ENCODE measurements at places on chromosomes 11 and 22. TPM values are rescaled to one million over a fixed set of nuclear protein-coding genes. Genes with fewer than 3 reads are reported as not detected.

GRCh38 chr11:8283465-8284230 is 20.0 kb upstream of the LMO1 start:
- DNase-seq, result no peak

RPL27A gene
- 762 TPM for total RNA-seq

DNA sequence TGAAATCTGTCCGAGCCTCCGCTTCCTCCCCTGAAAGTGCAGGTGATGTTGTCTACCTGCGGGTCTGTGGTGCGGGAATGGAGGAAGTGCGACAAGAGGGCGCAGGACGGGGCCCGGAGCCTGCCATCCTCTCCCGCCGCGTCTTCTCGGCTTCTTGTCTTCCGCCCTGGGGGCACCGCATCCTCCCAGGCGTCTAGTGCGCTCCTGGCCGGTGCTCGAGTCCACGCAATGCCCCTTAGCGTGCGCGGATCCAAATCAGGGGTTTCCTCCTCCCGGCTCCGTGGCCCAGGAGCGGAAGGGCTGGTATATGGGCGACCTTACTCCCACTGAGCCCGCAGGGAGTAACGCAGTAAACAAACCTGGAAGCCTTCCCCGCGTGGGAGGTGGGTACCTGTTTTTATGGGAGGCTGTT is 405 bp downstream of the SFI1 start:
- peak; percentile 23 for DNase-seq

GRCh38 chr11:23359297-23359696 is 499.0 kb upstream of the CCDC179 start:
- no peak for DNase-seq

DNA sequence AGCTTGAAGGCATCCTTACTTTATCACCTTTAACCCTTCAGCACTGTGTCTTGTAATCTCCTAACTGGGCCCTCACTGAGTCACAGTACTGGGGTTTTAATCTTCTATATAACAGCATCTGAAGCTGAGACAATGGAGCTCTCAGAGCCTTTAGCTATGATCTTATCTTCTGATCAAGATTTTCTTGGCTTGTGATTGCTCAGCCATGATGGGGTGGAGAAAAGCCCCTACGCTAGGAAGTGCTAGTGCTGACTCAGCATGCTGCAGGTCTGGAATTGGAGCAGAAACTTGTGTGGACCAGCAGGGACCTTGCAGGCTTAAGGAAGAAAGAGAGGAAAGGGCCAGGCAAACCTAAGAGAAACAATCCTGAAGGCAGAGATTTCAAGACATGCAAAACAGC is 71.7 kb upstream of the EED start:
- no peak for DNase-seq

ANGPTL5 gene
- total RNA-seq, result 0.62 TPM

GRCh38 chr11:19433367-19433766 is 192.6 kb upstream of the E2F8 start:
- DNase-seq, result no peak

CALCA gene
- not detected for total RNA-seq

GRCh38 chr11:12246147-12246546 is 131.2 kb upstream of the PARVA start:
- DNase-seq, result no peak

- DNase-seq, result peak; percentile 62
Observed at GRCh38 chr11:46889689-46890475, 28.5 kb downstream of the LRP4 start.

DNA sequence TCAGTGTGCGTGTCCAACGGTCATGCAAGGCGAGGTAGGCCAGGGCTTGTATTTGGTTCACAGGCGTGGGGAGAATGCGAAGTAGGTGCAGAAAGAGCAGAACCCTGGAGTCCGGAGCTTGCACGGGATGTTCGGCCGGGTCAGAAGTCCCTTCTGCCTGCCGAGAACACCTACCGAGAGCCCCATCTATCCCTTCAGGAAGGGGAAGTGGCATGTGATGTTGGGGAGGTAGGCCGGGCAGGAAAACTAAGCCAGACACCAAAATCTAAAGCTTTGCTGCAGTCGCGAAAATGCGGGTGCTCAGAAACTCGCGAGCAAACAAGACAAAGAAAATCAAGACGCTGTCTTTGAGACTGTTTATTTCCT is 435 bp upstream of the TAF6L start:
- DNase-seq, result peak; percentile 51

DNA sequence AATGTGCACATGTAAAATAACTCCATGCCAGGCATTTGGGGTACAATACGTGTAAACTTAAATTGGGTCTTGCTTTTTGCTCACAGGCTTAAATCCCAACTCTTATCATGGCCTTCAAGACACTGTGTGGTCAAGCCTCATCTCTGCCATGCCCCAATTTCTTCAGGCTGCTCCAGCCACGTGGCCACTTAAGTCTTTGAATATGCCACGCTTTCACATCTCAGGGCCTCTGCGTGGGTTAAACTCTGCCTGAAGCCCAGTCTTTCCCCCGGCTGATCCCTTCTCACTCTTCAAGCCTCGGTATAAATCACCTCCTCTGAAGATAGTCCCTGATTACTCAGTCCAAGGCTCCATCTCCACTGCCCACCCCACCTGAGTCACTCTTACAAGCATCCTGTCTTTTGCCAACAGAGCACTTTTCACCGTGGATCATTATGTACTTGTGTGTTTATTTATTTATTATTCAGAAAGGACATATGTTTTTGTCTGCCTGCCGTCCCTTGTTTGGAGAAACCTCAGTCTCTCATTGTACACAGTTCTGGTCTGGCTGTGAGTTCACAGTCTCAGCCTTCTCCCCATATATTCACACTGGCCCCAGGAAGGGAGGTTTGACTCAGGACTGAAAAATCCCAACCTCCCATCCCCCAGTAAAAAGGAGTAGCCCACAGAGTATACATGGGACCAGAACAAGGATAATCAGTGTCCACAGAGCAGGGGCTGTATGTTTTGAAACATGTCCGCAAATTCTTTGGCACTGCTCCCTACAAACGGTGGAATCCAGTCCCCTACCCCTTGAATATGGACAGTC is 344.7 kb downstream of the MN1 start:
- no peak for DNase-seq

DNA sequence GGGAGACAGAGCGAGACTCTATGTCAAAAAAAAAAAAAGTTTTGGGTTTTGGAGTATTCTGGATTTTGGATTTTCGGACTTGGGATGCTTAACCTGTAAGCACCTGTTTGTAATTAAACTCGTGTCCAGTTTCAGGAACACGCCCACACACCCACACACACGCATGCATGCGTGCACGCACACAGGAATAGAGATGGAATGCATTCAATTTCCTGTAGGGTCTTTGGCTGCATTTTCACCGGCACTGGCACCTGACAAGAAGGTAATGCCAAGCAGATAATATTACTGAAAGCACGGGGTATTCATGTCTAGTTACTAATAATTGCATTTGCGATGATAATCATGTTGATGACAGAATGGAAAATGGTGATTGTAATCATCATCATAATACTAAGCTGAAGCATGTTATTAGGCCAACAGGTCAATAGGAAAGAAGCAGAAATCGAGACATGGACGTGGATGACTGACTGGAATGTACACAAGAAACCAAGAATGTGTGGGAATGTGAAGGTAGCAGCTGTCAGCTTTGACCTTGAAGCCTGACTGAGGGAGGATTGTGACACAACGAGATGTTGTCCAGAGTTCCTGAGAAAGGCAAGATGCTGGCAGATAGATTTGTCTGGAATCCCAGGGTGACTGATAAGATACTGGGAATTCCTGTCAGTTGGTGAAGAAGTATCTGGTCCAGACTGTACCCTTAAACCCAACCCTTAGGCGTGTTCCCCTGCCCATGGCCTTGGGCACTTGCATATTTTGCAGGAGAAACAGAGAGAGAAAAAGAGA is 108.6 kb downstream of the SYN3 start:
- DNase-seq, result no peak

GRCh38 chr11:102836290-102836875 is 7.0 kb downstream of the MMP3 start:
- no peak for DNase-seq

- no peak for DNase-seq
Observed at GRCh38 chr22:49215840-49216239, 611.8 kb downstream of the BRD1 start.

SOX10 gene
- 1.9 TPM for total RNA-seq

DNA sequence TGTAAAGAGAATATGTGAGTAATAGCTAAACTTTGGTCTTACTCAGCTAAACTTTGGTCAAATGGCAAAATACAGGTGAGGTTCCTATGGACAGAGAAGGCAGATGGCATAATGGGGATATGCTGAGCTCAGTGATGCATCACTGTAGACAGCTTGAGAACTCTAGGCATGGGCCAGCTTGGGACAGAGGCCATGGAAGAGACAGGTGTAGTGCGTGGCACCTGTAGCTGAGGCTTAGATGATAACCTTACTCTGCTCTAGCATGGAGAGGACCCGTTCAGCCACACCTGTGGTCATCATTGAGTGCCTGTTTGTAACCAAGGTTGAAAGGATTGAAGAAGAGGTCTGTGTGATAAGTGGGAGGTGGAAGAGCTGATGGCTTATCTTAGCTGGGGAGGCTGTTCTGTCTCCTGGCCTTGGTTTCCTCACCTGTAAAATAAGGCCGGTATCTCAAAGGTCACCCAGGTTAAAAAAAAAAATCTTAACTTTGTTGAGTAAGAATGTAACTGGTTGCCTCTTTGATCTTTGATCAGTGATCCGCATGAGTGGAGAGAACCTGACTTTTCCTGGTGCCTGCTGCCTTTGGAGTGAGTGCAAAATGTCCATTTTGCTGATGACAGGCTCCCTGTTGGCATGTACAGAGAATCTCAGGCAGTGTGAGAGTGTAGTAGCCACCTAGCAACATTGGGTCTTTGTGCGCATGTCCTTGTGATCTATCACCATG is 48.6 kb downstream of the ZNRF3 start:
- DNase-seq, result no peak

DNA sequence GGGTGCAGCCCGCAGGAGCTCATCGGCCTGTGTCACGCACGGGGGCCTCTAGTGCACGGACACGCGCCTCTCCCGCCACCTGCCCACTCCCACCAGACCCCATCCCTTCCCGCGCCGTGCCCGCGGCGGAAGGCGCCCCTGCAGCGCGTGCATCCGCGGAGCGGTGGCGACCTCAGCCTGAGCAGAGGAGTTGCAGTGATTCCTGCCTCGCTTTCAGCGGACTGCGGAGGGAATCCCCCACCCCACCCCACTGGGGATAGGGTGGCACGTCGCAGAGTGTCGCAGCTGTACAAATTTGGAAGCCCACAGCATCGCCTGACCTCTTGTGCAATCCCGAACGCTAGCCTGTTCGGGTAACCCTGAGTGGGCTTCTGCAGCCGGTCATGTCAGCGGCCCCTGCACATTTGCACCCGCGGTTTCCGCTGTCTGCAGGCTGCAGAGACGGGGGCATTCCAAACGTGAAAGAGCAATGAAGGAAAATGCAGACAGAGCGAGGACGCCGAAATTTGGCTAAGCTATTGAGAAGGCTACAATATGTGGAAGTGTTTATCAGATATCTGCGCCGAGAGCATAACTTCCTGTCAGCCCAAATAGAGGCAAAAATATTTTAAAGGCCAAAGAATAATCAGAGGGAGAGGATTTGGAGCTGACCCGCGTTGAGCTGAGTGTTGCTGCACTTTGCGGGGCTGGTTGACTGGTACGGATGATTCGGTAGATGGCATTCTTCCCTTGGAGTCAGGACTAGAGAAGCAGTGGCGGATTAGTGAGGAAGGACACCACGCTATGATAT is 617 bp upstream of the ARHGAP20 start:
- peak; percentile 67 for DNase-seq

CECR2 gene
- 4.4 TPM for total RNA-seq

- peak; percentile 45 for DNase-seq
Observed at GRCh38 chr11:70661761-70662501, 263.6 kb downstream of the CTTN start.

JAML gene
- 1.2 TPM for total RNA-seq

DNA sequence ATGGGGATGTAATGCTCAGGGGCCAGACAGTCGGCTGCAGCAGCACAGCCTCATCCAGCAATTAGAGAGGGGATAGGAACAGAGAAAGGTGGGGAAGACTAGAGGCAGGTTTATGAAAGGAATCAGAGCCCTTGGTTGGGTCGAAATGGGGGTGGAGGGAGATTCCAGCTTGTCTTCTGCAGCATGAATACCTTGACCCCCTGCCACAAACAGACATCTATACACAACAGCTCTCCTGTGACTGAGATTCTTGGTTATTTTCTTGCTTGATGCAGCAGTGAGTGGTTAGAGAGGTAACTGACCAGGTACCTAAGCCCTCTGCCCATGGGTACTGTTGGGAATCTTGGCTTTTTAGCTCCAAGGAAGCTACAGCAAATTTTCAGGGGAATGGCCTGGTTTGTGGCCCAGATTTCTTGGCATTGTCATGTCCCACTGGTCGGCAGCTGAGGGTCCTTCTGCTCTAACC is at the start of gene TRIM49D1:
Gene TRIM49D1 (minus strand): TSS at position 51 of the 466 bp plus-strand sequence. CDS start 4,535 bp downstream, outside the sequence.
- no peak for DNase-seq

- no peak for DNase-seq
Observed at GRCh38 chr11:17596310-17596669, 49.2 kb downstream of the OTOG start.

CHADL gene
- 2.8 TPM for total RNA-seq

- DNase-seq, result no peak
Observed at GRCh38 chr22:19477321-19478044, 1.5 kb downstream of the UFD1 start.

GRCh38 chr22:42754658-42755057 is 34.0 kb upstream of the A4GALT start:
- no peak for DNase-seq

KRTAP5-8 gene
- total RNA-seq, result 0.31 TPM

- no peak for DNase-seq
Observed at GRCh38 chr11:19853016-19853415, 140.4 kb downstream of the NAV2 start.

PGGHG gene
- total RNA-seq, result 1.4 TPM

SYT7 gene
- 15.1 TPM for total RNA-seq

XKR3 gene
- total RNA-seq, result not detected

DNA sequence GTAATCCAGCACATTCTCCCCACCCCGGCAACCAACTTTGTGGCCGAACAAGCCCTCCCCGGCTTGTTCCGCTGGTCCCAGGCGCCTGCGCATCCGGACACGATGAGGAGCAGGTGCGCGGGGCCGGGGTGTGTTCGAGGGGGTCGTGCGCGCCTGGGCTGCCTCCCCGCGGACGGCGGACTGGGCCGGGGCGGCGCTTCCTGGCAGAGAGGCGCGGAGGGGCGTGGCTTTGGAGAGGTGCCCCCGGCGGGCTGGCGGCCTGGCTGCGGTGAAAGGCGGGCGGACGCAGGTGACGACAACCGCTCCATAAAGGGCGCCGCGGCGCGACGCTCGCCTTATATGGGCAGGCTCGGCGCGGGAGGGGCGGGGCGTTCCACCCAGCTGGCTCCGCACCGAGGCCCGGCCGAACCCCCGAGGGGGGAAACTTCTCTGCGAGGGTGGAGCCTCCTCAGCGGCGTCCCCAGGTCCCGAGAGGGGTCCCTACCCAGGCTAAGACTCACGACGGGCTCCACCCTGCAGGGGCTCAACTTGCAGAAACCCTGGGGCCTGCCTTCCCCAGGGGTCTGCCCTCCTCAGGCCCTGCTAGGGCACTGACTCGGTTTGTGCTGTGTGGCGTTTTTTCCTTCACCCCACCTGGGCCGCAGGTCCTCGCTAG is 26.4 kb downstream of the TXN2 start:
- DNase-seq, result peak; percentile 74

- DNase-seq, result peak; percentile 38
Observed at GRCh38 chr11:120710354-120711131, 199.0 kb downstream of the GRIK4 start.

TSPAN32 gene
- total RNA-seq, result not detected

SCGB1D2 gene
- not detected for total RNA-seq

Data from occipital lobe (tissue), 3 donors.